Panc1 (cell line): ENCODE measurements at places on chromosomes 11 and 22. TPM values are rescaled to one million over a fixed set of nuclear protein-coding genes. Genes with fewer than 3 reads are reported as not detected.

- H3K4me3 ChIP-seq: no peak overlapping the region
- H3K27ac ChIP-seq: no peak overlapping the region
- peaks cover 10% of the 10 kb centered on the region for H3K27me3 ChIP-seq
- H3K4me1 ChIP-seq: no peaks in the 10 kb centered on the region
- no peak for DNase-seq
- no peaks in the 10 kb centered on the region for H3K36me3 ChIP-seq
Measured at GRCh38 chr11:117588166-117588810, 208.7 kb downstream of the DSCAML1 start.

- peaks cover 3% of the 10 kb centered on the region; the same call in 1 of the 2 replicates for H3K36me3 ChIP-seq
- no peak for DNase-seq
- H3K4me1 ChIP-seq: no peaks in the 10 kb centered on the region; the same call in 1 of the 2 replicates
- no peak overlapping the region for H3K4me3 ChIP-seq
- no peaks in the 10 kb centered on the region for H3K27me3 ChIP-seq
Measured at GRCh38 chr11:43922295-43922648, 20.2 kb upstream of the C11orf96 start.

DNA sequence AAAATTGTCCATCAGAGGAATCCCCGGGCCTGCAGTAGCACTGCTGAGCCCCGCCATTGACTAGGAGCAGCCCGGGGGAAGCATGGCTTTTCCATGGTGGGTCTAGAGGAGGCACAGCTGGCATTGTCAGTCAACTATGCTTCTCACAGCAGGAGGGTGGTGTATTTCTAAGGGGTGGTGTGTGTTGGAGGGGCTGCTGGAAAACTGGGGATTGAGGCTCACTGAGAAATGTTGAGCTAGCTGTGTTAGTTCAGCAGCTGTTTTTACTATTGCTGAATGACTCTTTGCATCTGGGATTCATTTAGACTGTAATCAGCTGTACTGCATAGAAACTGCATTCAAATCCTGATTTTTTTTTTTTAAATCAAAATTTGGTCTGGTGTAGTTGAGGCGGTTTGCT is 5.6 kb downstream of the DDX10 start:
- no peak overlapping the region for H3K27ac ChIP-seq
- H3K4me1 ChIP-seq: peaks cover 20% of the 10 kb centered on the region
- no peak overlapping the region for H3K4me3 ChIP-seq
- H3K27me3 ChIP-seq: no peaks in the 10 kb centered on the region
- H3K36me3 ChIP-seq: no peaks in the 10 kb centered on the region
- DNase-seq: no peak

DNA sequence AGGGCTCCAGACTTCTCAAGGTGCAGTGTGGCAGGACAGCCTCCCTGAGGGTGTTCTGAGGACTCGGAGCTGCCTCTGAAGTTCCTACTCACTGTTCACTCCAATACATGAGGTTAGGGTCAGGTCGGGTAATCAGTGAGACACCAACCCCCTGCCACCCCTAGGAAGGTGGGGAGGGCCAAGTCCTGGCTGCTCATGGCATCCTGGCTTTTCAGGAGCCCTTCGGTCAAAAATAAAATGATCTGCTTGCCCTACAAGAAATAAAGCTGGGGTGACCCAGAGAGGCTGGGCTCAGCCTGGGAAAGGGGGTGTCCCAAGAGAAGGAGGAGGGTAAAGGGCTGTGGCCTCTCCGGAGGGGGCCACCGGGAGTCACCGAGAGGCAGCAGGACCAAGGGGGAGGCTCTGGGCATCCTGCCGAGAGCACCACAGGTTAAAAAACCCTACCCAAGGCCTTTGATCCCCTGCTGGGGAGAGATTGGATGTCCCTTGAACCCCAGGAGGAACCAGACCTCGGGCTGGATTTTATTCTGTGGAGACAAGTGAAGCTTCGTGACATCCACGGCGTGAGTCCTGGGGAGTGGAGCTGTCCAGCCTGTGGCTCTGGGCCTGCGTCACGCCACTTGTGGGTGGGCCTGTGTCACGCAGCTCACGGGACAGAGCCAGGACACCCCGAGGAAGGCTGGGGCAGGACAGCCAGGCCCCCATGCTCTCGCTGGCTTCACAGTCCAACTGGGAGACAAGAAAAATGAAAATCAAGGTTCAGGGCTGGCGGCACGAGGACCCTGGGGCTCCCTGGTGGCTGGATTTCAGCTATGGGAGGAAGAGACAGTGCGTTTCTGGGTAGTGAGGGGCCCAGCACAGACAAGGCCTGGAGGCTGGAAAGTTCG is 102.2 kb upstream of the FGF3 start:
- peaks cover 4% of the 10 kb centered on the region; the same call in 1 of the 2 replicates for H3K27me3 ChIP-seq
- no peak overlapping the region for H3K4me3 ChIP-seq
- no peaks in the 10 kb centered on the region for H3K36me3 ChIP-seq
- H3K4me1 ChIP-seq: peaks cover 9% of the 10 kb centered on the region; the same call in 1 of the 2 replicates
- no peak for DNase-seq
- no peak overlapping the region for H3K27ac ChIP-seq

- peaks cover 4% of the 10 kb centered on the region; the same call in 1 of the 2 replicates for H3K36me3 ChIP-seq
- H3K4me3 ChIP-seq: peak overlapping the region; percentile 95
- DNase-seq: no peak
- no peaks in the 10 kb centered on the region for H3K27me3 ChIP-seq
Measured at GRCh38 chr11:108466405-108466804, 924 bp downstream of the C11orf65 start.

GRCh38 chr11:85698195-85698594 is 12.2 kb upstream of the CCDC89 start:
- no peaks in the 10 kb centered on the region for H3K27me3 ChIP-seq
- H3K4me1 ChIP-seq: peaks cover 6% of the 10 kb centered on the region
- H3K27ac ChIP-seq: no peak overlapping the region
- H3K4me3 ChIP-seq: no peak overlapping the region
- H3K36me3 ChIP-seq: peaks cover 24% of the 10 kb centered on the region
- DNase-seq: no peak

- peaks cover 15% of the 10 kb centered on the region for H3K4me1 ChIP-seq
- no peaks in the 10 kb centered on the region for H3K27me3 ChIP-seq
- no peaks in the 10 kb centered on the region for H3K36me3 ChIP-seq
- H3K4me3 ChIP-seq: no peak overlapping the region
- no peak for DNase-seq
- peak overlapping the region; percentile 54 for H3K27ac ChIP-seq
Measured at GRCh38 chr11:59787255-59787588, 23.4 kb downstream of the MRPL16 start.

GRCh38 chr22:49108636-49109315 is 718.9 kb downstream of the BRD1 start:
- H3K27ac ChIP-seq: no peak overlapping the region
- H3K27me3 ChIP-seq: no peaks in the 10 kb centered on the region; the same call in 1 of the 2 replicates
- no peaks in the 10 kb centered on the region for H3K4me1 ChIP-seq
- H3K36me3 ChIP-seq: no peaks in the 10 kb centered on the region
- no peak for DNase-seq
- H3K4me3 ChIP-seq: no peak overlapping the region

The OR6A2 gene
- 0.15 TPM for total RNA-seq

DNA sequence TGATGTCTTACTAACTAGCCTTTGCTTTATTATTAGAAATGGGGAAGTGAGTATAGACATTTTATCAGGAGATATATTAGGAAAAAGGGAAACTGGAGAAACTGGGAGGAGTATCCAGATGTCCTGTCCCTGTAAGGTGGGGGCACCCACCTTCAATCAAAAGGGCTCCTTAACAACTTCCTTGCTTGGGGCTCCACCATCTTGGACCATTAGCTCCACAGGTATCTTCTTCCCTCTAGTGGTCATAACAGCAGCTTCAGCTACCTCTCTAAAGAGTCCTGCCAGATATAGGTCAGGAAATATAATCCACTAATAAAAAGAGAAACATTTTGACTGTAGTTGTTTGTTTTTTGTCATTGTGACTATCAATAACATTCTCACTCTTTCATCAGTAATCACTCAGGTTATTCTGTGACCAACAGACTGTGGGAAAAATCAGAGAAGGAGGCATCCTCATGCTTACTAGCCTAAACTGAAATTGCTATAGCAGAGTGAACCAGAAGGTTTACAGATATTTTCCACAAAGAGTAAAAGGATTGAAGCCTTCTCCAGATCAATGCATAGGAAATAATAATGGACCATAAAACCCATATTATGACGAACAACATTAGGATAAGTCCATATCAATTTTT is 10.4 kb downstream of the OR51B4 start:
- H3K4me1 ChIP-seq: no peaks in the 10 kb centered on the region
- H3K27ac ChIP-seq: no peak overlapping the region
- DNase-seq: peak; percentile 38
- peaks cover 2% of the 10 kb centered on the region; the same call in 1 of the 2 replicates for H3K27me3 ChIP-seq

GRCh38 chr11:134071766-134072402 is 3.0 kb downstream of the JAM3 start:
- H3K27me3 ChIP-seq: peaks cover 13% of the 10 kb centered on the region
- H3K4me3 ChIP-seq: no peak overlapping the region
- no peak overlapping the region for H3K27ac ChIP-seq
- no peaks in the 10 kb centered on the region for H3K36me3 ChIP-seq

DNA sequence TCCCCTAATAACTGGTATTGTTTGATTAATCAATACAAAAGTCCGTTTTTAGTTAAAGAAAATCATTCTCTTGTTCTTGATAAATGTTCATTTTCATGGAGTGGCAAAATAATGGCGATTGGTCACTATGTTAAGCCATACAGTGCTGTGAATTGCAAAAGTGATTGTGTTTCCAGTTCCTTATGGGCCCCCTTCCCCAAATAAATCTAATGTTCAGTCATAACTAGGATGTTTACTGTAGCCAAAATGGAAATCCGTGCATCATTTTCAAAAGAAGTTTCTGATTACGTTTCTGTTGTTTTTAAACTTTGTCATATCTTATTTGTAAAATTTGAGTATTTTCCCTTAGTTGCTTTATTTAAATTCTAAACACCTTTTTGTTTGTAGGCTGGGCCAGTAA is 845 bp downstream of the RBM7 start:
- peak overlapping the region; percentile 100 for H3K27ac ChIP-seq
- DNase-seq: no peak
- H3K4me3 ChIP-seq: peak overlapping the region; percentile 73
- H3K4me1 ChIP-seq: peaks cover 17% of the 10 kb centered on the region; the same call in 1 of the 2 replicates
- H3K27me3 ChIP-seq: no peaks in the 10 kb centered on the region

DNA sequence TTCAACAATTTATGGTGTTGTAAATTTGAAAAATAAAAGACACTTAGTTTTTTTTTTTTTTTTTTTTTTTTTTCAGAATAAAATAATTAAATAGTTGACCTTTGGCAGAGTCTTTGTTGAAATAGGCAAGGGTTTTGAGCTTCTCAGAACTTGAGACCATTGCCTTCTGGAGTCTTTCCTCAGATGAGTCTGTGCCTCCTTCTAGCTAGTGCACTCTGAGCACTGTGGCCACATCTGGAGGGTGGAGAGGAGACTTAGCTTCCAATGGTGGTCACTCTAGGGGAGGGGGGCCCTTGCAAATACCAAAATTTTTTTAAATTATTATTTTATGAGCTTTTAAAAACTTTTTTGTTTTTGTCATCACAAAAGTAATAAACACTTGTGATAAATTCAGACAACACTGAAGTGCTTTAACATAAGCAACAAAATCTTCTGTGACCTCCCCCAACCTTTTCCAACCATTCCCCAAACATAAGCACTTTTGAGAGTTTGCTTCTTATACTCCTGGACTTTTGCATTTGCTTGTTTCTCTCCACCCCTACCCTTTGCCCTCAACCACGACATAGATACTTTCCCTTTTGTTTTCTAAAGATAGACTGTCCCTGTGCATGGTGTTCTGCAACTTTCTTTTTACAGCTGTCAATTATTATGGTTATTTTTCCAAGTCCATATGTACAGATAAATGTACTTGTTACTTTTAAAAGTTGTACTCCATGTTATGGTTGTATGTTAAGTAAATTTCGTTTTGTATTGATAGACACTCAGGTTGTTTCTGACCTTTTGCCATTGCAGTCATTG is 41.1 kb downstream of the BMAL1 start:
- H3K27me3 ChIP-seq: no peaks in the 10 kb centered on the region
- H3K27ac ChIP-seq: no peak overlapping the region
- H3K4me1 ChIP-seq: no peaks in the 10 kb centered on the region
- H3K36me3 ChIP-seq: no peaks in the 10 kb centered on the region

The UBE4A gene
- 57.9 TPM for total RNA-seq

The OSBP2 gene
- total RNA-seq: 4.7 TPM

- H3K4me3 ChIP-seq: no peak overlapping the region
- peaks cover 19% of the 10 kb centered on the region for H3K4me1 ChIP-seq
- no peaks in the 10 kb centered on the region for H3K27me3 ChIP-seq
- no peak for DNase-seq
Measured at GRCh38 chr11:5604896-5605295, 8.5 kb downstream of the TRIM6 start.

The OR8B4 gene
- total RNA-seq: not detected

- H3K4me3 ChIP-seq: no peak overlapping the region
- H3K36me3 ChIP-seq: no peaks in the 10 kb centered on the region
- no peaks in the 10 kb centered on the region for H3K4me1 ChIP-seq
- DNase-seq: no peak
- H3K27ac ChIP-seq: no peak overlapping the region
Measured at GRCh38 chr11:115525531-115526006, 21.4 kb upstream of the CADM1 start.

The USP2 gene
- total RNA-seq: 3.1 TPM

DNA sequence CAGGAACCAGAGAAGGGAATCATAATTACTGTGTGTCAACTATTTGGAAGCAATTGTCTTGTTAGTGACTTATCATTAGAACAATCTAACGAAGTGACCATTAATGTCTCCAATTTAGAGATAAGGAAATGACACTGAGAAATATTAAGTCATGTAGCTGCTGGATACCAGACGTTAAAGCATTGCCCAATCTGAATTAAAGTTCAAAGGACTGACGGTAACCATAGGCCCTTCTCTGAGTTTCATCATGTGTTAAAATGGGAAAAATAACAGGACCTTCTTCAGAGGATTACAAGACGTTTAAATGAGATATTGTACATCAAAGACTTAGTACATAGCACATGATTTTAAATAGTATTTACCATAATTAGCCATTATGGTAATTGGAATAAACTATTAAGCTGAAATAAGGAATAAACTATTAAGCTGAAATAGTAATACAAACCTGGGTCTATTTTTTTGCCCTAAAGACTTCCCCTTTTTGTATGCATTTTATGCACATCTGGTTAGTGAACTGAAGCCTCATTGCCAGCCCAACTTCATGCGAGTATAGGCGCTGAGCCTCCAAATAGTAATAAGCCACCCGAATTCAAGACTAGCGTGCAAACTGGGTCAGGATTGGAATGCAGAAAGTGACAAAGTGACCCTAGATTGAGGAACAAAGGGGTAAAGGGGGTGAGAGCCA is 41.0 kb downstream of the GLYATL1 start:
- H3K4me3 ChIP-seq: no peak overlapping the region
- no peaks in the 10 kb centered on the region for H3K36me3 ChIP-seq
- DNase-seq: no peak
- H3K27me3 ChIP-seq: no peaks in the 10 kb centered on the region

The DDTL gene
- not detected for total RNA-seq

DNA sequence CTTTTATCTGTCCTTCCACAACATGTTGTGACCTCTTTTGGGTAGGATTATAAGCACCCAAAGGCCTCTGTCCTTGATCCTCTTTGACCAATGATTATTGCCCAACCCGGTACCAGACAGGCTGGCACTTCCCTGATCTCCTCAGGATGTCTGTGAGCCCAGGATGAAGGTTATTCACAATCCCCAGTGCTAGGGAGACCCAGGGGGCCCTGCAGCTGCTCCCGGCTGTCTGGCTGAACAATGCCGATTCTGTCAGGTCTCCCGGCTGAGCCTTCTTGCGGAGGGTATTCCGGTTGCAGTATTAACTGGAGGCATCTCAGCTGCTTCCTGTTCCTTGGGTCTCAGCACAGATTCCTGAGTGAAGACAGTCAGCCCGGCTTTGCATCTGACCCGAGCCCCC is 71.2 kb upstream of the CDON start:
- H3K36me3 ChIP-seq: no peaks in the 10 kb centered on the region
- H3K27ac ChIP-seq: no peak overlapping the region
- DNase-seq: no peak
- H3K4me1 ChIP-seq: peaks cover 20% of the 10 kb centered on the region
- no peak overlapping the region for H3K4me3 ChIP-seq

The SMTNL1 gene
- total RNA-seq: not detected

- H3K36me3 ChIP-seq: peaks cover 3% of the 10 kb centered on the region; the same call in 1 of the 2 replicates
- peaks cover 33% of the 10 kb centered on the region for H3K4me1 ChIP-seq
- H3K27me3 ChIP-seq: no peaks in the 10 kb centered on the region
- no peak for DNase-seq
Measured at GRCh38 chr11:65921876-65922275, 2.6 kb downstream of the DRAP1 start.
